ENCODE measurements at places on chromosomes 2 and 18.

- no peak for DNase-seq
Observed at GRCh38 chr2:179096090-179096489, 46.2 kb upstream of the CCDC141 start.

GRCh38 chr2:12163866-12164265 lies 417.4 kb downstream of the LPIN1 start:
- no peak for DNase-seq

- DNase-seq: no peak
Observed at GRCh38 chr2:237092920-237093781, 7.5 kb downstream of the COPS8 start.

DNA sequence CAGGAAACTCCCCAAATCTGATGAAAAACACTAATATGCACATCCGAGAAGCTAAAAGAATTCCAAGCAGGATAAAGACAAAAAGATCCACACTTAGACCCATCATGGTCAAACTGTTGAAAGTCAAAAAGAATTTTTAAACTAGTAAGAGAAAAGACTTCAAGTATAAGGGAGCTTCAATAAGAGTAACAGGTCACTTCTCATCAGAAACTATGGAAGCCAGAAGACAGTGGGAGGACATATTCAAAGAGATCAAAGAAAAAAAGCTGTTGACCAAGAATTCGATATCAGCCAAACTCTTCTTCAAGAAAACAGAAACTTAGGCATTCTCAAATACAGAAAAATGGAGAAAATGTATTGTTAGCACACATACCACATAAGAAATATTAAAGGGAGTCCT lies 50.4 kb downstream of the ZC3H8 start:
- DNase-seq: no peak

DNA sequence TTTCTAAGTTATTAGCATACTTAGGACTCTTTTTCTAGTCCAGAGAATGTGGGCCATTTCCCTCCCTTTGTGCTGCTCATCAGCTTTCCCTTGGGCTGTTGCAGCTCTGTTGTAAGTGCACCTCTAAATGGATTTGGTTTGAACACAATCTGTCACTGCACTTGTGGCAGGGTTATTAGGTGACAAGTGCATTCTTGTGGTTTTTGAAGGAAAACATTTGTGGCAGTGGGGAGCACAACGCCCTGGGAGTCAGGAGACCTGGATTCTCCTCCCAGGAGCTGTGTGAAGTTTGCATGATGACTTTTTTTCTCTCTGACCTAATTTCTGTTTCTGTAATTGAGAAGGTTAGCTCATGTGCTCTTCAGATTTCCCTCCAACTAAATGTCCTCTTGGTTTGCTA lies 630.9 kb upstream of the FAM98A start:
- no peak for DNase-seq

DNA sequence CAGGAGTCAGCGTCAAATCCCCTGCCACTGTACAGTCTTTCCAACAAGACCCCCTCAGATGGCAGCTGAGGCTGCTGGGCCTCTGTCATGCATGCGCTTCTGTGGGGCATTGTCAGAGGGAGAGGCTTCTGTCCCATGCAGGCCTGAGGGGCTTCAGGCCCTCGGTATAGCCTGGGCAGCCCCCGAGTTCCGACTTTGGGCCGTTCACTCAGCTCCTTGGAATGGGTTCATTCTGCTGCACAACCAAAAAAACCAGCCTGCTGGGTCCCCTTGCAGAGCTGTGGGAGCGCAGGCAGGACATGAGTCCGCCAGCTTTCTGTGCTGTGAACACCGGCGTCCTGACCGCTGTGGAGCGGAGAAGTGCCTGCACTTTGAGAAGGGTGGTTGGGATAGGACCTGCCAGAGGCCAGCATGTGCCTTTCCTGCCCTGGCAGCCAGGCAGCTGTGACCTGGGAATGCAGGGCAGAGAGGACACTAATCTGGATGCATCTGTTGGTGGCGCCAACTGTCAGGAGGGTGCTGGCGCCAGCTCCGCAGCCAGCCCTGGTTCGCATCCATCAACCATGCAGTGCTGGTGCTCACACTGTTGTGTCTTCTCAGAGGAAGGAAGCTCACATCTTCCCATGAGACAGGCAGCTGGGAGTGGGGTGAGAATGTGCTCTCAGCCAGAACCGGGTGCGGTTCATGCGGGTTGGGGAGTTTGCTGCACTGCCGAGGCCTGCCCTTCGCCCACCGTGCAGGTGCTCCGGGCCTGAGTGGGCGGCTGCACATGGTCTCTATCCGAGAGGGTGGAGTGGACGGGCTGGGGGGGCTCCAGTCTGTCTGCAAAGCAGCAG lies 14.3 kb downstream of the ARHGEF4 start:
- DNase-seq: no peak

GRCh38 chr2:232420463-232421188 lies 14.0 kb downstream of the ALPG start:
- DNase-seq: no peak

GRCh38 chr2:8490166-8490721 lies 191.6 kb upstream of the ID2 start:
- DNase-seq: no peak

DNA sequence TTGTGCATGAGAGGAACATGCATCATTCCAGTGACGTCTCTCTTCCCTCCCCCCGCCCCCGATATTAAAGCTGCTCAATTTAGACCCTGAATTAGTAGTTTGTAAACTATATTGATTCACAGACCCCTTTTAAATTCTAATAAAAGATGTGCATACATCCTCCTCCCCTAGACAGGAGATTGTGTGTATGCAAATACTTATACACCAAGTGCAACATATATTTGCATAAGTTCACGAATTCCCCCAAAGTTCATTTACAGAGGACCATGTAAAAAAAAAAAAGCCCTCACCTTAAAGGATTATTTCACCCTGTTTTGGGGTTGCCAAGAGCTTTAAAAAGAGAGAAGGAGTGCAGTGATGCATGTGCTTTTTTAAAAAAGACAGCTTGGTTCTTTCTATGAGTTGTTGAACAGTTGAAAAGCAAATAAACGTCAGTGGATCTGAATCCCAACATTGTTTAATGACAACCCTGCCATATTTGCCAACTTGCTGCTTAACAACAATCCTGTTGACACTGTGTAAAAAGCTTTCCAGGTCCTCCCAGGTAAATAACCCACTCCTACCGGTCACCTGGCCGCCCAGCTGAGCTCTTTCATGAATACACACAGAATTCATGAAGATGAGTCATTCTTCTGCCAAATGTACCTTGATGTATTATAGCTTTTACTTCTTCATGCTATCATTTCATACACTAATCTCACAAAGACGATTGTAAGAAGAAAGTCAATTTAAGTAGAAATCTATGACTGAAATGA lies 211.5 kb downstream of the IKZF2 start:
- DNase-seq: no peak

GRCh38 chr2:584863-585823 lies 92.1 kb downstream of the TMEM18 start:
- DNase-seq: peak; percentile 5

DNA sequence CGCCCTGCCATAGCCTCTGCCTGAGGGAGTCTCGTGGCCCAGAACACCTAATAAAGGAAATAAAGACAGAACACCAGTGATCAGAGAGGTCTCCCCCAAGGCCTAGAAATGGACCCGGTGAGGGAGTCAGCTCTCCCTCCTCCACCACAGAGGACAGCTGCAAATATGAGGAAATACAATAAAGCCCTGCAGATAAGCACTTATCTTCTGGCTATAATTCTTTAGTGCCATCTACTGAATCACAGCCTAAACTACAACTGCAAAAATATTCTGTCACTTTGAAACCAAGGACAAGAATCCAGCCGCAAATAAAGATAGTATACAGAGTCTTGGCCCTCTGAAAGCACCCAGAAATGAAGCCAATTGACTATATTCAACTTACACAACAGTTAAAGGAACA lies 42.4 kb upstream of the TACR1 start:
- DNase-seq: no peak

DNA sequence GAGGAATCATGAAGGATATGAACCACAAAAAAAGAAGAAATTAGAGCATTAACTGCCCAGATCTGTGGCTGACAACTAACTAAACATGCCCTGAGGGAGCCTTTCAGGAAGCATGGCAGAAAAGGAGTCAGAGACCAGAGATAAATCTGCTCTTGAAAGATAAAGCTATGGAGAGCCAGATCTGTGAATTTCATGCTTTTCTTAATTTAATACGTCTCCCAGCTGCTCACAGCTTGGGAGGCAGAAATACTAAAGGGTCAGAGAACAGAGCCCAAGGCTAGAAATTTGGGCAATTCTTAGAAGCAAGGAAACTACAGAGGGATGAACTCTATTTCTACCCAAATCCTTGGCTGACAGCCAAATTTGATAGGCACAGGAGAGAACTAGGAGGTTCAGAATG lies 223.0 kb upstream of the DPP10 start:
- DNase-seq: no peak

DNA sequence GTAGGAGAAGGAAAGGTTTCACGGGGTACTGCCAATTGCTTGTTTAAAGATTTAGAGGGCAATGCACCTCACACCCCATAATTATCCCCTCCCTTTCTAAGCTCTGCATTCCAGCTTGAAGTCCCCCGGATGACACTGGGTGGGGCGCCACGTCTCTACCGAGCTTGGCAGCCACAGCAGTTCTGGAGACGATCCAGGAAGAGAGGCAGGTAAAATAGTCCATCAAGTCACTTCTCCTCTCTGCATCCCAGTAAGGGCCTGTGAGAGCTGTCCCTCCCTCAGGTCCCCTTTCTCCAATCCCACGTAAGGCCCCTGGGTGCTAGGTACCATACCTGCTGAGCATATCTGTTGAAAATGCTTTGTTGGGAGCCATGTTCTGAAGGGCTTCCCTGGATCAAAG lies 65.7 kb downstream of the CAPN13 start:
- DNase-seq: no peak

GRCh38 chr2:173053043-173053699 lies 22.5 kb upstream of the MAP3K20 start:
- DNase-seq: no peak

DNA sequence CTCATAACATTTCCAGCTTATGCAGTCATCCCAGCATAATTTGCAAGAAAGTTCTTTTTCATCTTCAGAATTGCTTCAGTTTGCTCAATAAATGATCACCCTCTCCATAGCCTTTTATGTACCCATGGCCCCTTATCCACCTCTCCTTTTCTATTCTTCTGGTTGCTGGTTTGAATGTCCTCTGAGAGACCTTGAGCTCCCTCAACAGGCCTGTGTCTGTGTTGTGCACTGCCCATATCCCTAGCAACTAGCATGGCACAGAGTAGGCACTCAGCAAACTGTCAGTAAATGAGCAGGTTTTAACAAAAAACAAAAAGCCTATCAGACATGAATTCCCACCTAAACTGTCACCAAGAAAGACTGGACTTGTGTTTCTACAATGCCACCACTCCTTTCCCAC lies 160.5 kb downstream of the AKAIN1 start:
- DNase-seq: no peak

GRCh38 chr2:109402180-109402579 lies 211.6 kb downstream of the SEPTIN10 start:
- no peak for DNase-seq

- DNase-seq: no peak
Observed at GRCh38 chr18:500632-501405, at the start of gene COLEC12. COLEC12 (minus strand) TSS chr18:500701; CDS start chr18:500514, 187 bp downstream.

DNA sequence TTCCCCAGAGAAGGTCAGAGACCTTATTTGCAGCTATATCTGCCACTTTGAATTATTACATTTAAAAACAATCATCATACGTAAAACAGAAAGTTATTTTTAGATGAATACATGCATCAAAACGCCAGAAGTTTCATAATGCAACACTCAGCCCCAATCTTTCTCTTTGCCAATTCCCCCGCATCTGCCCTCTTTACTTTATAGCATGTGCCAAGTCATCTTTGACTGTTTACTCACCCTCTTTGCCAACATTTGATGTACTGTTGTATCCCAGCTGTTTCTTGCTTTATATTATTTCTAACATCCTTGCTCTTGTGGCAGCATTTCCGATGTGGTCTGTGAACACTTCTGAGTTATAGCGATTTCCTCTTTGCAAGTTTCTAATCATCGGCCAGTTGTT lies 86.2 kb downstream of the CRIM1 start:
- DNase-seq: no peak

GRCh38 chr2:240812721-240813120 lies 7.3 kb downstream of the KIF1A start:
- DNase-seq: no peak

GRCh38 chr2:161417438-161418274 lies 1.6 kb downstream of the TBR1 start:
- DNase-seq: no peak

DNA sequence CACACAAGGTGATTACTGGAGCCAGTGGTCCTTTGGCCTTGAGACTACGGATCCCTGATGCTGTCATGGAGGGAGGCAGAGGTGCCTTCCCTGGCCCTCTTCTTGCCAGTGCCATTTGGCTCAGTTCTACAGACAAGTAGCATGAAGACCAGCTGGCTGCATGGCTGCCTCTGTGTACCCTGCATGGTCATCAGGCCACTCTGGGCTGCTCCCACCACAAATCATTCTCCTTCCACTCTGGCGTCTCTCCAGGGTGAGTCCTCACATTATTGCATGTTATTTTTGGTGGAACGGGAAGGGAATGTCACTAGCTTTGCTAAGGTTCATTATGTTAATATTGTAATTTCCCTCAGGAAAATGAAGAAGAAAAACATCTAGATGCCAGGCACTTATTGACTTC lies 229.8 kb downstream of the VAPA start:
- no peak for DNase-seq

GRCh38 chr2:47282621-47283272 lies 120.2 kb upstream of the MSH2 start:
- no peak for DNase-seq

GRCh38 chr18:7174344-7175095 lies 56.4 kb upstream of the LRRC30 start:
- DNase-seq: no peak

DNA sequence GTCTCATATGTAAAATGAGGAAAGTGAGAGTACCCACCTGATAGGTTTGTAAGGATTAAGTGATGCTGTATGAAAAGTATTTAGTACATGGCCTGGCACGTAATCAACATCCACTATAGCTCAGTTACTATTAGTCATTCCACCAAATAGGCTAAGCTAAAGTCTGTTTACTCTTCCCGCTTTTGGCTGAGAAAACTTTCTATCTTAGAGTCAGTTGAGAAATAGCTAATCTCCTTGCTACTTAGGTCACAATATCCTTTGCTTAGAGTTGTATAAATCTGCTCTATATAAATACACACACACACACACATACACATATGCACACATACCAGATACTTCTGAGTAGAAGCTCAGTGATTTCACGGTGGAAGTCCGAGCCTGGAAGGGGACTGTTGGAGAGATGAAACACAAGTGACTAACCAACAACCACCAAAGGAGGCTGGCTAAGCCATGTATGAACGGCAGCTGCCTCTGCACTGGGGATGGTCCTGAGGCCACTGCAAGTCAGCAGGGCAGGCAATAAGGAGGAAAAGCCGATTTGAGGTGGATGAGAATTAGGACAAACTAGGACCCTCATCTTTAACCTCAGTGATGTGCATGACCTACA lies 104.6 kb upstream of the EPHA4 start:
- DNase-seq: no peak

DNA sequence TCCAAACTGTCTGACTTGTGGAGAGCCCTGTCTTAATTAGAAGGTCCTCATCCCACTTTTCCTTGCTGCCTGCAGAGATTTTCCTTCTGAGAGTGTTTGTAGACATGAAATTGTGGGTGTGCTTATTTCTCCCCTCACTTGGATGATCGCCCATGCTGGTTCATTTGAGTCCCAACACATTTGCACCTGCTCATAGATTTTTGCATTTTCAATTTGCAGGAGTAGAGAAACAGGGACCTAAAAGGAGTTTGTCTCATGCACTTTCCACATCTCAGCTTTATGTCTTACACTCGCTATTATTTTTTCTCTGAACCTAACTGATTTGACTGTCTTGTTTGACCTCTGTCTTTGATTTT lies 33.2 kb upstream of the FHL2 start:
- DNase-seq: no peak

GRCh38 chr2:68103030-68103708 lies 40.4 kb upstream of the C1D start:
- DNase-seq: no peak

- DNase-seq: no peak
Observed at GRCh38 chr2:105655244-105655643, 89.5 kb upstream of the NCK2 start.

Data from stimulated activated CD8-positive, alpha-beta memory T cell treated with anti-CD3 and anti-CD28 coated beads, Interleukin-12 subunit alpha, Interleukin-12 subunit beta, amount 100 ng/mL, for 1 hour (primary cell).